ENCODE measurements at places on chromosomes 12 and 14.
A peak's percentile ranks its signal among the peaks of the same experiment; 100 is the strongest.

DNA sequence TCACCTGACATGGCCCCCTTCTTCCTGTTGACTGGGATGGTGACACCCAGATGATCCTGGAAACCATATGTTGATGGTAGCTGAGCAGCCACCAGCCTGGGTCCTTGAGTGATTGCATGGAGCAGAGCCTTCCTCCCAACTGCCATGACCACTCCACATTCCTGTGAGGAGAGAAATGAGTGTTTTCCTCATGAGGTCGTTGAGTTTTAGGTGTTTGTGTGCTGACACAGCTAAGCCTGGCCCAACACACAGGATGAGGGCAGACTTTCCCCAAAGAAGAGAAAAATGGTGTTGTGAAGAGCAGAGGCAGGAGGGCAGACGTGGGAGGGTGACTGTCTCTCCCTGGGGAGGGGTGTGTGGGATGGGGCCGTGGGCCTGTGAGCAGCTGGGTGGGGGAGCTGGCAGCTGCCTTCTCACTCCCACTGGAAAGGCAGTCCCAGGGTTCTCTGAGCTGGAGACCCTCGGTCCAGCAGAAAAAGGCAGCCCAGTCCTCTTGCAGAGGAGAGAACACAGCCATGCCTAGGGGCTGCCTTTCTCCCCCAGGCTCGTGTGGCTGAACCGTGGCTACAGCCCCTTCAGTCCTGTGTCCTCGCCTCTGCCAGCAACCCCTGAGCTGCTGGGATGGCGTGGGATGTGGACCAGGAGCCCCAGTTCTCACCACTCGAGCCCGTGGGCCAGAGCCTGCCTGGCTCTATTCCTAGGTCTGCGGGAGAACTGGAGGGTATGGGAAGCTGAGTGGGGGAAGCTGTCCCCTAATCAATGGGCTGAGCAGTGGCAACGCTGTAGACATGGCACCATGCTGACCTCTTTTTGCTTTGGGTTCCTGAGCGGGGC, 257.0 kb downstream of the ADGRD1 start:
- DNase-seq, result no peak

DNA sequence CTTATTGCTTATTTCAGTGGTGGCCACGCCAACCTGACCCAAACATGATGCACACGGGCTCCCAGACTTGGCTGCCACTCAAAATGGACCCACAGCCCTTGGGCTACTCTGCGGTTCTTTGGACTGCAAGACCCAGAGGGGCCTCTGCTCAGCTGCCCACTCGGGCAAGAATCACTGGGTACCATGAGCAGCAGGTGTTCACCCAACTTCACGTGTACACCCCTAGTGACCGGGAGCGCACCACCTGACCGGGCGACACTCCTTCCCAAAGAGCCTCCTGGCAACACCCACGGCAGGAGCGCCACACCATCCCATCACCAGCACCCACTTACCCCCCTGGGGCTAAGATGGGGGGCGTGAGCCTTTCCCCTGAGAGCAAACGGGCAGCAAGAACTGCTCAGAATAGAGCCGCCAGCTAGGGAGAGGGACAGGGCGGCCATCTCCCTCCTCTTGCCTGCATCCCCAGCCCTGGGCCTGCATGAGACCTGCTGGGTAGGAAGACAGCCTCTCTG, 32.0 kb downstream of the CCNK start:
- no peak for DNase-seq

DNA sequence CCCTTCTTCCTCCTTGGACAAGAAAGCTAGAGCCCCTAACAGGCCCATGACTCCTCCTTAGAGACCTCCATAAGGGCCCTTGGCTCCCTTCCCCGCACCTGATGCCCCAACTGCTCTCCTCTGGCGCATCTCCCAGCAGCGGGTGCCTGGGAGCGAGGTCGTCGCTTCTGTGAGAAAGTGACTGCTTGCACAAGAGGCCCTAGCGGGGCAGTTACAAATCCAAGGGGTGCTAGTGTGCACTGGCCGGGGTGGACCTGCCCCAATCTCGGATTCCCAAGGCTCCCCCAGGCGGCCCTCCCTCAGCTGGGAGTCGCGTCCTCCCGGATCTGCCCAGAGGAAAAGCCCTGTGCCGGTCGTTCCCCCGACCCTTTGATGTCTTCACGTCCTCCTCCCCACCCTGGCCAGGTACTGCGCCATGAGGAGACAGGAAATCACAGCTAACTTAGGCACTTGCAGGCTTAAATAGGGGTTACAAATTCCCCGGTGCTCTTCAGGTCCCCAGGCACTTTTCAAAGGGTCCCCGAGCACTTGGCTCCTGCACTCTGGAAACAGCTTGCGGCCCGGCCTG, 2.8 kb downstream of the NKX2-8 start:
- DNase-seq, result peak; percentile 14

- DNase-seq, result no peak
These were observed 23.2 kb downstream of the LRRK2 start for GRCh38 chr12:40248034-40248433.

GRCh38 chr14:93928184-93929047, 1.3 kb downstream of the FAM181A start:
- no peak for DNase-seq
